ENCODE measurements at places on chromosomes 4 and X.

GRCh38 chr4:5824635-5825034 is 68.3 kb downstream of the CRMP1 start:
- DNase-seq: peak; percentile 70

DNA sequence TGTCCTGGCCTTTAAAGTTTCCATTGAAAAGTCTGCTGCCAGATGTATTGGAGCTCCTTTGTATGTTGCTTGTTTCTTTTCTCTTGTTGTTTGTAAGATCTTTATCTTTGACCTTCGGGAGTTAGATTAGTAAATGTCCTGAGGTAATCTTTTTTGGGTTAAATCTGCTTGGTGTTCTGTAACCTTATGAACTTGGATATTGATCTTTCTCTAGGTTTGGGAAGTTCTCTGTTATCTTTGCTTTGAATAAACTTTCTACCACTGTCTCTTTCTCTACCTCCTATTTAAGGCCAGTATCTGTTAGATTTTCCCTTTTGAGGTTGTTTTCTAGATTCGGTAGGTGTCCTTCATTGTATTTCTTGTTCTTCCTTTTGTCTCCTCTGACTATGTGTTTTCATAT is 447.8 kb downstream of the FAM133A start:
- no peak for DNase-seq

DNA sequence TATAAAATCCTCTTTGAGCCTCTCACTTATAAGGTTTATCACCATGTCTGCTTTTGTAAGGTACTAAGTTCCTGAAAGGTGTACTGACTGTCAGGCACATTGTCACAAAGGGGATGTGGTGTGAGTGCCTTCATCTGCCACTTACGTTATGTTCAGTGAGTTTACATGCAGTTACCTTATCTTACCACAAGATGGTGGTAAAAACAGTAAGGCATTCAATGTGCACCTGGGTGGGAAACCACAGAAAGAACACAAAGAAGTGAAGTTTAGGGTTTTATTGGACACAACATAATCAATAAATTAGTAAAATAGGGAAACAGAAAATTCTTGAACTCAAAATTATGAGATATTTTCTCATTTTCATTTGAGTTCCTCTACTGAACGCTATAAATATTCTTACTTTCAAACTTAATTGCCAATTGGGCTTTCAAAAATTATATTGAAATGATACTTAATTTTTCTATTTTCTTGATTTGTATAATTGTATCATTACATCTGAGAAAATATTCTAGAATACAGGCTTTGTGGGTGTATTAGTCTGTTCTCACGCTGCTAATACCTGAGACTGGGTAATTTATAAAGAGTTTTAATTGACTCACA is 650.8 kb downstream of the PCDH7 start:
- DNase-seq: peak; percentile 15

DNA sequence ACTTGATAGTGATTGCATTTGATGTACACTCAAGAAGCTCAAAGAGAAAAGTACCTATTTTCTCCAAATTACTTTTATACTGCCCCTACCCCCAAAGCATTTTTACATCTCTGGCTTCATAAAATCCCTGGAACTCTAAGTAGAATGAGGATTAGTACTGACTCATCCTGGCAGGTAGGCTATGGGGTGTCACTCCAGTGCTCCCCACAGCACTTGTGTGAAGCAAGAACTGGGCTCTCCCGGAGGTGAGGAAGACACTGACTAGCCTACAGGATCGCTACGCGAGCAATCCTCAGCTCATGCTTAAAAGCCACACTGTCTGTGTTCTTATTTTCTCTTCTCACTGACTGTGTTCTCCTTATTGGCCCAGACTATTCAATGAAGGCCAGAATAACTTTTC is 90.4 kb upstream of the NDP start:
- DNase-seq: no peak

DNA sequence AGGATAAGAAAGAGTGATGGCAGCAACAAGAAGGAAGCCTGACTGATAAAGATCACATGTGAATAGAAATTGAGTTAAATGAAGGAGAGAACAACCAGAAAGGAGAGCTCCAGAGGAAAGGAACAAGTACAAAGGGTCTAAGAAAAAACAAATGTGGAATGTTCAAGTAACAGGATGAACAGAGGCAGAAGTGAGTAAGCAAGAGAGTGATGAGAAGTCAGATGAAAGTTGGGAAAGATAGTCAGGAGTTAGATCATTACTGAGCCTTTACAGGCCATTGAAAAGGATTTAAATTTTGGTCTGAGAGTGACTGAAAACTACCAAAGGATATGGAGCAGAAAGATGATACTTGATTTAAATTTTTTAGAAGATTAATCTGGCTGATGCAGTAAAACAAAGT is 38.1 kb downstream of the NFXL1 start:
- no peak for DNase-seq

- no peak for DNase-seq
Measured at GRCh38 chrX:114272096-114272686, 311.7 kb upstream of the HTR2C start.

- DNase-seq: no peak
Measured at GRCh38 chr4:177696438-177696966, 254.3 kb upstream of the AGA start.

GRCh38 chrX:101410461-101410860 is 2.4 kb downstream of the HNRNPH2 start:
- no peak for DNase-seq

- DNase-seq: peak; percentile 3
Measured at GRCh38 chr4:80646061-80646460, 310.5 kb downstream of the CFAP299 start.

- no peak for DNase-seq
Measured at GRCh38 chr4:147194114-147194513, 248.4 kb upstream of the TTC29 start.

DNA sequence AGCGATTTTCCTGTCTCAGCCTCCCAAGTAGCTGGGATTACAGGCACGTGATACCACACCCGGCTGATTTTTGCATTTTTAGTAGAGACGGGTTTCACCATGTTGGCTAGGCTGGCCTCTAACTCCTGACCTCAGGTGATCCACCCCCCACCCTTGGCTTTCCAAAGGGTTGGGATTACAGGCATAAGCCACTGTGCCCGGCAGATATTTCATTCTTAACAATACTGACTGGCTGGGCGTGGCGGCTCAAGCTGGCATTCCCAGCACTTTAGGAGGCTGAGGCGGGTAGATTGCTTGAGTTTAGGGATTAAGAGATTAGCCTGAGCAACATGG is 1.3 kb downstream of the PQBP1 start:
- DNase-seq: no peak

DNA sequence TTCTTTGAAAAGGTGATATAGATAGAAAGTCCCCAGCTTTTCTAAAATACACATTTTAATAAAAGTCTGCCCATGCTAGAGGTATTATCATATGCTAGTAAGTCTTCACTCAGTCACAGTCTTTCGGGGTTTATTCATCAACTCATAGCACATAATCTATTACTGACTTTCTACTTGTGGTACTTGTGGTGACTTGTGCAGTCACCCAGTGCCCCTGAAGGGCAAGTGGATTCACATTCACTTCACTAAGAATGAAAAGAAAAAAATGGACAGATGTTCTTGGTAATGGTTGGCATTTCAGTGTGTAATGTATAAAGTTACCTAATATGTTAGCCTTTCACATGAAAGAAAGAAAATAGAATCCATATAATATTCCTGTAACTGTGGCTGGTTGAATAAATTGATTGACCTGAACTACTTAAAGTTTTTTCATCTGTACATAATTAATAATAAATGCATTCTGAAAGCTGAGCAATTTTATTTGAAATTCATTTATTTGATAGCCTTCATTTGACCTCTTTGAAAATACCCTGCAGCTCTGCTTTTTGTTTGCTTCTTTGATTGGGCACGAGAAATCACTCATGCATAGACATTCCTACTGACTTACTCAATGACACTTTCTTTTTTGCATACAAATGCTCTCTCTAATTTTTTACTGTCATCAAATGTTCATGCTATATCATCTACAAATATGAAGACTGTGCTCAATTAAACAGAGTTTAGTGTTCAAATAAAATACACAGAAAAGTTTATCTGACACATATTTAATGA is 39.5 kb upstream of the ZNF330 start:
- DNase-seq: no peak

- no peak for DNase-seq
Measured at GRCh38 chr4:165308166-165308565, 19.3 kb upstream of the MSMO1 start.

DNA sequence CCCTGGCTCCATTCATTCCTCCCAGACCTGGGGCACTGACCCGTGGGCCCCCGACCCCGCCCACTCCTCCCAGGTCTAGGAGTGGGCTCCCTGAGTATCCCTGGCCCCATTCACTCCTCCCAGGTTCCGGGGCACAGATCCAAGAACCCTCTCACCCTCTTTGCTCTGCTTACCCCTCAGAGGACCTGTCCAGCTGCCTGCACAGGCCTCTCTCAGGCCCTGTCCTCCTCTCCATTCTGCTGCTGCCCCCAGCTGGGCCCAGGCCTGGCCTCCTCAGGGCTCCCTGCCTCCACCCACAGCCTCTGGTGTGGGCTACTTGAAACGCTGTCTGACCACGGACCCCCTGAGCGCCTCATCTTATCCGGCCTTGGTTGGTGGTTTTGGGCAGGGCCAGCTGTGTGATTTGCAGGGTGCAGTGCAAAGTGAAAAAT is 217.7 kb upstream of the PSAPL1 start:
- no peak for DNase-seq

- DNase-seq: peak; percentile 34
Measured at GRCh38 chr4:48340276-48340964, 909 bp upstream of the SLAIN2 start.

DNA sequence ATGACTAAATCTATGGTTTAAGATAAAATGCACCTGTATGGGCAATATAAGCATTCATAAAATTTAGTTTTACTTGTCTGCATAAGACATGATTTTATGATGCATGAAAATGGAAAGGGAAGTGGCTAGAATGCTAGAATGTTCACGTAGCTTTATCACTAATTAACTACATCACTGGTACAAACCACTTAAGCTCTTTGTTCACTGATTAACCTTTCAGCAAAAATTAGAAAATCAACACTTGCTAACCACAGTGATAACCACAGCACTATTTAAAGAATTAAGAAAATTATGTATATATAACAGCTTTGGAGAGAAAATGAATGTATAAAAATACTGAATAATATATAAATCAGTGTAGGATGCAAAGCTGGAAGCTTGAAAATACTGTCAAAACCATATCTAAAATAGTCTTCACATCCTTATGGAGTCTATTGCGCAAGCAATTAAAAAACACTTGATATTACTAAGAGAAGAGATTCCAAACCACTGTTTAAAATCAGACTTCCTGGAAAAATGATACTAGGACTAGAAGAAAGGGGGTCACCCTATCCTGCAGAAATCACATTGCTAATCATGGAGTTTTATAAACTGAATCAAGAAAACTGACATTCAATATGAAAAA is 51.9 kb downstream of the EFHC2 start:
- DNase-seq: no peak

DNA sequence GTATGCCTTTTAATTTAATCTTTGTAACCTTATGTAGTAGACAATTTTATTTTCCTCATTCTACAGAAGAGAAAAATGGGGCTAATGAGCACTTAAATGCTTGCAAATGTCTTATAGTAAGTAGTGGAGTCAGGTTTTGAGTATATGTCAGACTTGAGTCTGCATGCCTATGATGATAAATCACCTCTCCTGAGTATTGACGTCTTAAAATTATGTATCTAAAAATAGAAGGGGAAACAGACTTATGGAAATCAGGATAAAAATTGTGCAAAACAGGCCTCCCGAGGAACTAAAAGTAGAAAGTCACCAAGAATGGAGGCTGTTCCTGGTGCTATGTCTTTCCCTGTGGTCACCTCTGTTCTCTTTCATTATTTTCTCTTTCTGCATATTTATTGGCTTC is 92.7 kb downstream of the STIM2 start:
- no peak for DNase-seq

- no peak for DNase-seq
Measured at GRCh38 chr4:17188125-17188524, 289.7 kb upstream of the LDB2 start.

DNA sequence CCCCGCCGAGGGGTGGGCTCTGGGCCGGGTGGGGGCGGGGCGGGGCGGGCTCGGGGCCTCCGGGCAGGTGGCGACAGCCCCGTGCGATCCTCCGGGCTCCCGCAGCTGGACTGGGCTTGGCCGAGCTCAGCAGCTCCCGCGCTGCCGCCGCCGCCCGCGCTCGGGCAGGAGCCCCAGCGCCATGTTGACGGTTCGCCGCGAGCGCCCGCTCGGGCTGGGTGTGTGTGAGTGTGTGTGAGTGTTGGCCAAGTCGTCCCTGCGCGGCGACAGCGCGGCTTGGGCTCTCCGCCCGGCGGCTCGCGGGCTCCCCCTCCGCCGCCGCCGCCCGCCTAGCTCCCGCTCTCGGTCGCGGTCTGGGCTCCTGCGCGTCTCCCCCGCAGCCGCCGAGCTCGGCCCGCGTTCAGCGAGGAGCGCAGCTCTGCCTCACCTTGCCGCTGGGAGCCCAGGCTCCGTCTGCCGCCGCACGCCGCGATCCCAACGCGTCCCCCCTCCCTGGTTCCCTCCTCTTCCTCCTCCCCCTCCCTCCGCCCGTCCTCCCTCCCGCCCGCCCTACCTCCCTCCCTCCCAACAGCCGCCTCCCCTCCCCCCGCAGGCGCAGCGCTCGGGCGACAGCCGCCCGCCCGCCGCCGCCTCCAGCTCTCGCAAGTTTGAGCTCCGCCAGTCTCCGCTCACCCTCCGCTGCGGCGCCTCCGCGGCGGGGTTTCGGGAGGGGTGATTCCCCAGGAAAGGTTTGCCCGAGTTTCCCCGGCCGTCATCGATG is at the start of gene BCOR:
Gene BCOR, minus strand, starts transcription at position 455 of the 760 bp plus-strand sequence. CDS start 20,029 bp downstream, outside the sequence.
- DNase-seq: peak; percentile 70

GRCh38 chr4:123418351-123418931 is 21.8 kb downstream of the SPRY1 start:
- DNase-seq: peak; percentile 83

DNA sequence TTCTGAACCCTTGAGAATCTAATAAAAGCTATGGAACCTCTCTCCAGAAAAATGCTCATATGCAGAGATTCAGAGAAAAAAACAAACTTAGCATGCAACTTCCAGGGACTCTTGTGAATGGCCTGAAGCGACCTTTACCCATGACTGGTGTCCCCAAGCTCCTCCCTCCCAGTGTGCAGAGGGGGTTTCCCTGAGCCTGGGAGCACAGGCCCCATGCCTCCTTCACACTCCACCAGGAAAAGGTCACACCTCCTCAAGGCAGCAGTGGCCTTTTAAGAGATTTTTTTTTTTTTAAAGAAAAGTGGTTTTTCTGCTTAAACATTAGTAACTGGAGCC is 13.3 kb upstream of the UBA6 start:
- DNase-seq: no peak
